ENCODE measurements at places on chromosomes 13 and 19.

DNA sequence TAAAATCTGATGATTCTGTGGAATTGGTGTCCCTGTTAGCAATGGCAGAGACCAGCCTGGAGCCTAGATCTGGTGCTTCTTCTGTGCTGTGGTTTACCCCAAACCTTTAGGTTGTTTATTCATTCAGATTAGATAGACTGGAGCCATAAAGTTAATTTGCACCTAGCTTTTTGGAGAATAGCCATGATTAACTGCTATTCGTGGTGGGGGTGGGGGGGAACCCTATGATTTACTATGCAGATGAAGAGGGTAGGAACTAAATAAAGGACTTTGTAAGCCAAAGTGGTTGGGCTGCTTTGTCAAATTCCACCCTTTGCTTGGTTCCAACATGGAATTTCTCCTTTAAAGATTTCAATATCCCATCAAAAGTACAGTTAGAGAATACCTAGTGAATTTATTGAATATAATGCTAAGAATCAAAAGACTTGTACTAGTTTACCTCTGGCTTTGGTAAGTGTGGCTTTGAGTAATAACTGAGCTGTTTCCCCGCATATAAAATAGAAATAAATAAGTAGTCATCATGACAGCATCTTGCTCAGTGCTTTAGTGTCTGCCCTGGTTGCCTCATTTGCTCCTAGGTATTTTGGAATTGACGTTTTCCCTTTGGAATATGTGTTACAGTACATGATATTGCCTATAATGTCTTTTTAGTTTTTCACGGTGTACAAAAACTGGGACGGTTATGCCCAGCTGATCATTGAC lies 27.6 kb downstream of the SKA3 start:
- no peak for DNase-seq

GRCh38 chr13:33375421-33375820 lies 89.9 kb upstream of the STARD13 start:
- DNase-seq: no peak

GRCh38 chr19:32971012-32971595 lies 654 bp downstream of the CEP89 start:
- peak; percentile 2 for DNase-seq

- peak; percentile 73 for DNase-seq
These were observed 62.3 kb downstream of the ITGBL1 start for GRCh38 chr13:101514695-101515275.

GRCh38 chr13:51241720-51242119 lies 19.5 kb downstream of the FAM124A start:
- no peak for DNase-seq

DNA sequence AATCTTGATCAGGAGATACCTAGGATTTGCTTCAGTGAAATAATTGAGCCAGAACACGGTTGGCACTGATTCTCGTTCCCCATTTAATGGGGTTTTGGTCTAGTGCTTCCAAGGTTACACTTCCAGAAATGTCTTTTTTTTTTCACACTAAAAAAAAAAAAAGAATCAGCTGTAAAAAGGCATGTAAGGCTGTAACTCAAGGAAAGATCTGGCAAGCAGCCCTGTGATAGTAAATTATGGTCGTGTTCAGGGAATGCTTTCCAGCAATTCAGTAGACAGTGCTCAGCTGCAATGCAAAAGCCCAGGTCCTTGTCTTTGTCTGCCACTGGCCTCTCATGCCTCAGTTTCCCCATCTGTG lies 27.2 kb upstream of the NDUFS7 start:
- no peak for DNase-seq

GRCh38 chr13:50128428-50128931 lies 113.2 kb downstream of the KCNRG start:
- no peak for DNase-seq

DNA sequence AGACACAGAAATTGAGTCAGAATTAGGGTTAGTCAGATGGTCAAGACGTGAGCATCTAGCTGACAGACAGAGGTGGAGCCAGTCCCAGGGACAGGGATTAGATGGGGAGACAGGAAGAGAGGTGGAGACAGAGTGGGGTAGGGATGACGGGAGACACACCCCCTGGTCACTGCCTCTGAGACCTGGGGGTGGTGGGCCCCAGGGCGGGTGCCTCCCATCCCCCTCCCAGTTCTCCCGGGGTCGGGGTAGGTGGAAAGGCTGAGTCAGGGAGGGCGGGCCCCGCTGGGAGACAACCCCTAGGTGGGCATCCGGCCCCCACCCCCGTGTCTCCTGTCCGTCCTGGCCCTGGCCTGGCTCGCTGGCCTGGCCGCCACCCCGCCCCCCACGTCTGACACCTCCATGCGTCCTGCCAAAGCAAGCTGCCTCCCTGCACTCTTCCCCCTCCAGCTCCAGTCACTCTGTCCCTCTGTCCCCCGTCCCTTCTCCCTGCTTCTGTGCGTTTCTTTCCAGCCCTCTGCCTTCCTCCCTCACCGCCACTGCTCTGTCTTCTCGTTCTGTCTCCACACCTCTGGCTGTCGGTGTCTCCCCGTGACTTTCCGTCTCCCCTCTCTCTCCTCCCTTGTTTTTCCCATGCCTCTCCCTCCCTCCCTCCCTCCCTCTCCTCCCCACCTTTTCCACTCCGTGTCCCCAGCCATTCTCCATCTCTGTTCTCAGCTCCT lies 15.1 kb downstream of the CCDC97 start:
- DNase-seq: peak; percentile 83

DNA sequence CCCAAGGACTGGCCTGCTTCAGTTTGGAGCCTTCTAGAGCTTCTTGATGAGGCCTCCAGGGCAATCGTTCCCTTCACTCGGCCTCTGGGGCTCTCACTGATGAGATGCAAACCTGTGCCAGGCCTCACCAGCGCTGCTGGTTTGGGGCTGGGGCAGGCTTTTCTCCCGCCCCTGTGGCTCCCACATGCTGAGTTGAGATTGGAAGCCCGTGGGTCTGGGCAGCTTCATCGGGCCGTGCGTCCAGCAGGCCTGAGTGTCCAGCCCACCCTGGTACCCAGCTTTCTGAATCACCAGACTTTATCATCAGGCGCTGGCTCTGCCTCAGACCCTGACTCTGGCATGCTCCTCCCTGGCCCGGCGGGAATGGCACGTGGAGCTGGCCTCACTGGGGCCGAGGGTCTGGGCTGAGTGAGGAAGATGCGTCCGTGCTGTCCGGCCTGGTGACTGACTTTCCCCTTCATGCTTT lies 4.3 kb downstream of the CALM3 start:
- DNase-seq: no peak

GRCh38 chr13:101013245-101013644 lies 338.6 kb upstream of the TMTC4 start:
- DNase-seq: no peak

DNA sequence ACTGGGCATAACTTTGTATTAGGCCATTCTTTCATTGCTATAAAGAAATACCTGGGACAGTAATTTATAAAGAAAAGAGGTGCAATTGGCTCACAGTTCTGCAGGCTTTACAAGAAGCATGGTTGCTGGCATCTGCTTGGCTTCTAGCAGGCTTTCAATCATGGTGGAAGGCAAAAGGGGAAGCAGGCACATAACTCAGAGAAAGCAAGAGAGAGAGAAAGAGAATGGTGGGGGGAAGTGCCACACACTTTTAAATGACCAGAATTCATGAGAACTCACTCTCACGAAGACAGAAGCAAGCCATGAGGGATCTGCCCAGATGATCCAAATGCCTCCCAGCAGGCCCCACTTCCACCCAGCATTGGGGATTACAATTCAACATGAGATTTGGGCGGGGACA lies 179.7 kb downstream of the SPRY2 start:
- no peak for DNase-seq

- DNase-seq: peak; percentile 84
These were observed 13.0 kb downstream of the CIC start for GRCh38 chr19:42281827-42282762.

GRCh38 chr19:12272980-12273901 lies 21.4 kb downstream of the ZNF44 start:
- no peak for DNase-seq

DNA sequence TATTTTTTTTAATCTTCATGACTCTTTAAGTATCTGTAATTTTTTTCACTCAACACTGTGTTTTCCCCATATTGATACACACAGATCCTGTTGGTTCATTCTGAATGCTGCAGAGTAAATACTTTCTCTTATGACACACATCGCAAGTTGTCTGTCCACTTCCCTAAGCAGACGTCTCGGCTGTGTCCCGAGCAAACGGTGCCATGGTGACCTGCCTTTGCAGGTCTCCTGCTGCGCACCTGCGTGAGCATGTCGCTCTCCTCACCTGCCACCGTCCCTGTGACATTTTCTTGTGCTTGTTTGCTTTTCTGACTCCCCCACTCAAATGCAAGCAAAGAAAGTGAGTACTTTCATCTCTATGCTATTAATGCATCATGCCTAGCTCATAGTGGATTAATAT lies 57.8 kb downstream of the CCDC70 start:
- DNase-seq: no peak

DNA sequence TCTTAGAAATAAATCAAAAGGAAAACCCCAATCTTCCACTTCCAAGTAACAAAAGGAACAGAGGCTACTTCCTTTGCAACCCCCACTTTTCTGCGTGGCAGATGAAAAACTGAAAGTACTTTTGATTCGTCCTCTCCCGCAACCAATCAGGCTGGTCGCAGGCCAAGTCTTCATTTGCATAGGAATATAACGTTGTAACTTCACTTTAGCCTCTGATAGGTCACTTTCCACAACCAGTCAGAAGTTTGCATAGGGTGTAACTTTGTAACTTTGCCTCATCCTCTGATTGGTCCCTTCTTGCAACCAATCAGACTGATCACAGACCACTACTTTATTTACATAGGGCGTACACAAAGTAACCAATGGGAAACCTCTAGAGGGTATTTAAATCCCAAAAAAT lies 37.2 kb downstream of the TGDS start:
- DNase-seq: no peak

- DNase-seq: no peak
These were observed 6.6 kb downstream of the MEGF8 start for GRCh38 chr19:42332059-42332458.

DNA sequence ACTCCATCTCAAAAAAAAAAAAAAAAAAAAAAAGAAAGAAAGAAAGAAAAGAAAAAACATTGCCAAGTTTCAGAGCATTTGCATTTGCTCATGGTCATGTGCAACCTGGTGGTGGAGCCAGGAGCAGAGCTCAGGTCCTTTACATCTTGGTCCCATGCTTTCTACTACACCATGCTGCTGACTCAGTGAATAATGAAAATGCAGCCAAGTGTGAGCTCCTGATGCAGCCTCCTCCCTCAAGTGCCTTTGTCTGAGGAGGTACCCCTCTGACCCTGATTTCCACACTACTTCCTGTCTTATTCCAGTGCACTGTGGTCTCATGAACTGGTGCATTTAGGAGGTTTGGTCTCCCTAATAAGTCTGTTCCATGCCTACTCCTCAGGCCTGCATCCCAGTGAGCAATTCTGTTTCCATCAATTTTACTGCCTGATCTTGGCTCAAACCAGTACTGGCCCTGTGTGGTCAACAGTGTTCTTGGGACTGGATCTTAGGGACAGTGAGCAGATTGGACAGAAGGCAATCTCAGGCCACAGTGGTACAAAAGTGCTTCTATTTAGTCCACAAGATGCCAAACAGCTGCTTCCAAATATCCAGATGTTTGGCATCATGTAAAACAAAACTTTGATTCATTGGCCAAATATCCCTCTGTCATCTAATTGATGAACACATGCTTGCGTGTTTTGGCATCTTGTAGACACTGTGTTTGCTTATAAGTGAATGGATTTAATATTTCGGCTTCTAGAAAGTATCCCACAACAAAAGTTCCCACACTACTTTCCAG lies 28.8 kb upstream of the LRCH1 start:
- no peak for DNase-seq

GRCh38 chr19:46574533-46574932 lies 26.6 kb upstream of the CALM3 start:
- peak; percentile 18 for DNase-seq

- DNase-seq: no peak
These were observed 504.5 kb downstream of the TBC1D4 start for GRCh38 chr13:74977498-74977897.

DNA sequence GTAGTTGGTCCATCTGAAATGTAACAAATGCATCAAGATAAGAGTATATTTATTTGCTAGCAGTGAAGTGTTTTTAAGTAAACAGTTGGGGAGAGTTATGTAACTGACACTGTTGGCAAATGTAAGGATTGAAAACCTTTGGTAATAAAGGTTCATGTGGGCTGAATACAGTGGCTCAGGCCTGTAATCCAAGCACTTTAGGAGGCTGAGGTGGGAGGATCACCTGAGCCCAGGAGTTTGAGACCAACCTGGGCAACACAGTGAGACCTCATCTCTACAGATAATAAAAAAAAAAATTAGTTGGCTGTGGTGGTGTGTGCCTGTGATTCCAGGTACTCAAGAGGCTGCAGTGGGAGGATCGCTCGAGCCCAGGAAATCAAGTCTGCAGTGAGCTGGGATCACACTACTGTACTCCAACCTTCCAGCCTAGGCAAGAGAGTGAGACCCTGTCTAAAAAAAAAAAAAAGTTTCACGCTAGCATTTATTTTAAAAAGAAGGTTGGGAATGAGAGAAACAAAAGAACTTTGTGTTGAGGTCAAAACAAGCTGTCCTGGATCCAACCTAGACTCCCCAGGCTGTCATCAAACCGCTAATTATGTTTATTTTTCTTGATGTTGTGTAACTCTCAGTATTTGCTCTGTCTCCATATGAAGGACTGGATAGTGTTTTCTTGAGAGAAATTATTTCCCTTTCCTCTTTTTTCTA lies 20.7 kb downstream of the SETDB2 start:
- DNase-seq: no peak

DNA sequence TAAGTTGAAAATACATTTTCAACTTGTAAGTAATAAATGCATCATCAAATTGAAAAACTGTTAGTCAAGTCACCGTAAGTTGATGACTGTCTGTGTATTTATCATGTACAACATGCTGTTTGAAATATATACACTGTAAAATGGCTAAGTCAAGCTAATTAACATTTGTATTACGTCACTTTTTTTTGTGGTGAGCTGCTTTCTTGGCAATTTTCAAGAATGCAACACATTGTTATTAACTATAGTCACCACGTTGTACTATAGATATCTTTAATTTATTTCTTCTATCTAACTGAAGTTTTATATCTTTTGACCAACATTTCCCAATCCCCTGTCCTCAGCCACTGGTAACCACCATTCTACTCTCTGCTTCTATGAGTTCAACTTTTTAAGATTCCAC lies 57.0 kb downstream of the RBM26 start:
- DNase-seq: peak; percentile 26
